Activated effector memory CD4-positive, alpha-beta T cell treated with Interleukin-2 at 50 U/mL for 16 hours (primary cell): ENCODE measurements at places on chromosomes 5 and 9.

DNA sequence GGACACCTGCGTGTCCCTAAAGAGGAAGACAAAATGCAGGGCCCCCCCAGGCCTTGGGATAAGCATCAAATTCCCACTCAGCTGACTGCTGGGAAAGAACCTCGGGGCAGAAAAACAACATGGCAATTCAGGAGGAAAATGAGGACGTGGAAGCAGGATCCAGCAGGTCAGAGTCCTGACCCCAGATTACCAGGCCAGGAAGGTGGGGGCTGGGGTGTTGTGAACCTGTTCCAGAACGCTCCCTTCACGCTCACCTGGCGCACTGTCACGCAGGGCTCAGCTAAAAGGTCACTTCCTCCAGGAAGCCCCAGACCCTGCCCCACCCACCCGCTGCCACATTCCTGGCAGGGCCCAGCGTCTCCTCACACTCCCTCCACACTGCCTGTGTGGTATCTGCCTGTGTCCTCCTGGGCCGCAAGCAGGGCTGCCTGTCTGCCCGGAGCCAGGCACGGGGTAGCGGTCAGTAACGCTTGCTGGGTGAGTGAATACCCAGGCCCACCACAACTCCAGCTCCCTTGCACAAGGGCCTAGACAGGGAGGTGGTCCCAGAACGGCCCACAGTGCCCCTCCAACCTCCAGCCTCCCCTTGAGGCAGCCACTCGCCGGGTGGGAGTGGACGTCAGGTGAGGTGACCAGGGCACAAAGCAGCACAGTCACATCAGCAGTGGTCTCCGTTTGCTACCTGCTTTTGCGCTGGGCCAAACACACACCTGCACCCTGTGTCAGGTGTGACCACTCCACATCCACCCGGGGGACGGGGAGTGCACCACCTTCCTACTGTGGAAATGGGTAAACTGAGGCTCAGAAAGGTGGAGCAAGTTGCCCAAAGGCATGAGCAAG is 18.1 kb downstream of the VAV2 start:
- no peak for DNase-seq

DNA sequence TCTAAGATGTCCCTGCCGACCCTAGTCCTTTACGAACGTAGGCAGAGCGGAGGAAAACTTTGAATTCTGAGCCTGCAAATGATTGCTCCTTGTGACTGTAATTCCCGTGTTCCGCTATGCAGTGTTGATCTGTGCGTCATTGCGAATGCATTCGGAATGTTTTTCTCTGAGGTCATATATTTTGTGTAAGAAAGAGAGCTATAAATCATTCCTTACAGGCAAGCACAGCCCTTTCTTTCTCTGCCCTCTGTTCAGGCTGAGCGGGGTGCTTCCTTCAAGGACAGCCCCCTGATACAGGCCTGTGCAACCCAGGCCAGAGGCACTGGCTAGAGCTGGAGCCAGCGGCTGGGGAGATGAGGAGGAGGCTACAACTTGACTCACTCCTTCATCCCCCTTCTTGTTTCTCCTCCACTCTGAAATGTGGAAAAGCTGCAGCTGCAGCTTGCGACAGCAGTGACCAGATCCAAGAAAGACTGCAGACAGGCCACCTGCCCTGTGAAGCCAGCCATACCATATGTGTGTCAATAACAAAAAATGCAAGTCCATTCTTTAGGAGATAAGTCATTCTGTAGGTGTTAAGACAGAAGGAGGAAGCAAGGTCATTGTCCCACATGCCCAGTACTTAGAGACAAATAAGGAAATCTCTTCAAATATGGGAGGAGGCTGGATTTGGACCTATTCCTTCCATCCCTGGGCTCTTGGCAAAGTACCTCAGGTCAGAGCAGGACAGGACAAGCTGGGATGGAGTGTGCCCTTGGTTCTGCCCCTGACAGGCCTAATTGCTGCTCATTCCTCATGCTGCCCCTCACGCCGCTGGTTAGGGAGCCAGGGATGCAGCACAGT is 345.7 kb upstream of the WWC1 start:
- DNase-seq: no peak

DNA sequence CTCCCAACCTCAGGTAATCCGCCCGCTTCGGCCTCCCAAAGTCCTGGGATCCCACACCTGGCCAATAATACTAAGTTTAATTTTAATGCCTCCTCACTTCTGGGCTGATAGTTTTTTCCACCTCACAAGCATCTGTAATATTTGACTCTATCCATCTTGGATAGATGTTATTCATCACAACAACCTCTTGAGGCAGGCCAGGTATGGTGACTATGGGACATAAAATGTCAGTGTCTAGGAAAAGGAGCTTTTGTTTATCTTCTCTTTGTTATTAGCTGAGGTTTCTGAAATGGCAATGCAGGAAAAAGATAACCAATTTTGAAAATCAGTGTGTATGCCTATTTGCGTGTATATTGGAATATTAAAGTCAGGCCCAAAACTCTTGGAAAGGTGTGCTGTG is 1.2 kb upstream of the CCDC69 start:
- no peak for DNase-seq

DNA sequence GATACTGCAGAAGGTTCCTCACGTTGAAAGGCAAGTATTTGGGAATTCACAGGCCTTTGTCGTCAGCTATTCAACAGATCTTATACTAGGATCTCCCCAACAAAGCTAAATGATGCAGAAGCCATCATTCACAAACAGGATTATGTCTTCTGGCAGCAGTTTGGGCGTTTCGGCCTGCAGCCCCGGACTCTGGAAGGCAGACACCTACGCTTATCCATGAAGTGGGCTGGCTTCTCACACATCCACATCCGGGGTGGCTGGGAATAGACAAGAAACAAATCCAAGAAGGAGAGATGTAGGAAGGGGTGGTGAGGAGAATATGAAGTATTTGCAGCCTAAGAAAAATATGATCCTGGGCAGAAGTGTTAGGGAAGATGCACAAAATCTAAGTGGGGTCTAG is 471.9 kb downstream of the AGTPBP1 start:
- no peak for DNase-seq

DNA sequence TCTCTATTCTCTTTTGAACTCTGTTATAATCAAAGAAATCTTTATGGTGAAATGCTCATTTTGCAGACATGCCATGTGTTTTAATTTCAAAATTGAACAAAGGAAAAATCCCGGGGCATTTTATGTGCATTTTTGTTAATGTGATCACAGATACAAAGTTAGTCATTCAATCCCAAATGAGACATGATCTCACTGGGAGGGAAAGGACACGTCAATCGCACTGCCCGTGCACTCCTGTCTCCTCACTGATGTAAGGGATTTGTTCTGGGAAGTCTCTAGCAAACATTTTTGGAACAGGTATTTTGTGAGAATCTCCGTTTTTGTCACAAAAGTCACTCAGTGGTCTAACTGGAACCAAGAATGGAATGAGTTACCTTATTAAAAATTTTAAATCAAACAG is 97.9 kb upstream of the RANBP6 start:
- no peak for DNase-seq

DNA sequence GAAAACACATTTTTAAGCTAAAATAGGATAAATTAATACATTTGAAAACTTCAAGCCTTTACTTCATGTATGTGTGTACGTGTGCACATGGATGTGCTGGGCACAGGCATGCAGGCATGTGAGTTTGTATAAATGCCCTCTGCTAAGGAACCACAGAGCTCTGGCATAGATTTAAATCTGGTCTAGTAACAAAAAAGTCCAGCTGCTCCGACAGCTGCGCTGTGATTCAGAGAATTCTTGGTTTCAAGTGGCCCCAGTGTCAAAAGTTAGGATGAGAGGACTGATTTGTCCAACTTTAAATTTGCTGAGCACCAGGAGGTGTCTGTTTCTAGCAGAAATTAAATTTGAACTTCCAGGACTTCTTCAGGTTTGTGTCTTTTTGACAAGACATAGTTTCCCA is 203.7 kb upstream of the TUT7 start:
- no peak for DNase-seq

DNA sequence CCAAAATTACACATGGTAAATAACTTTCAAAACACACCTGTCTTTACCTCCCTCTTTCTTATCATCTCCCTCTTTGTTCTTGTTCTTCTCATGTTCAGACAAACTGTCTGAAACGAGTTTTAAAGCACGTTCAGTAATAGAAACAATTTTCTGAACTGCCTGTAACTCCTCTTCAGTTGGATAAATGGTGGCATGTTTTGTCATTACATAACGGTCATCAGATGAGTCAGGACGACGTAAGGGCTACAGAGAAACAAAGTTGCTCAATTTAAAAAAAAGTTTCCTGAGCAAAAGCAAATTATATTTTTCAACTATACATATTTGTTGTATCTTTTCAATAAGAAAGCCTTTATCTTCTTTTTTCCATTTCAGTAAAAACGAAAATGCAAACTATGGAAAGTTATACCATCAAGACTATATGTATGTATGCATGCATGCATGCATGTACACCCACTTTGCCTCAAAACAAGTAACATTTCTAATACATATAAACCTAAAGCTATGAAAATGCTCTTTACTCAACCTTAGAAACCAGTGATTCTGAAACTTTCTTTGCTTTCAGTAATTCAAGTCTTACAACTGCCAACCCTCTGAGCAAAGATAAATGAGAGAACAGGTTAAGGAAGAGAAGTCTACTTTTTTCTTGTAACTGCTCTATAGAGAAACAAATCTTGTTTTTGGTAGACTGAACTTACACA is 56.0 kb downstream of the ZFR start:
- no peak for DNase-seq

DNA sequence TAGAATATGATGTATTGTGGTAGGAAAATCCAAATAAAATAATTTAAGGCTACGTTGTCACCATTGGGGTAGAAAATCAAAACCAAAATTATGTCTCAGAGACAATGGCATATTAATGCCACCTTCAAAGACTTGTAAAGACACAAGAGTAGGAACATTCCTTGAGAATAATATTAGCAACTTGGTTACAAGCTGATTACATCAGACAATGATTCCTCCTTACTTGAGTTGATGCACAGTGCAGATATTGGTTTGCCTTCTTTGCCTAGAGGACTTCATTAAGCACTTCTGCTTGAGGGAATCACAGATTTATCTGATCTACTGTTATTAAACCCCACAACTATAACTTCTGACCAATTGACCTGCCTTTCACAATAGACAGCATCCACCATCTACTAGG is 500.2 kb downstream of the CDH9 start:
- DNase-seq: no peak

- DNase-seq: no peak
These were observed 612.9 kb downstream of the BNC2 start for GRCh38 chr9:16257604-16258003.

DNA sequence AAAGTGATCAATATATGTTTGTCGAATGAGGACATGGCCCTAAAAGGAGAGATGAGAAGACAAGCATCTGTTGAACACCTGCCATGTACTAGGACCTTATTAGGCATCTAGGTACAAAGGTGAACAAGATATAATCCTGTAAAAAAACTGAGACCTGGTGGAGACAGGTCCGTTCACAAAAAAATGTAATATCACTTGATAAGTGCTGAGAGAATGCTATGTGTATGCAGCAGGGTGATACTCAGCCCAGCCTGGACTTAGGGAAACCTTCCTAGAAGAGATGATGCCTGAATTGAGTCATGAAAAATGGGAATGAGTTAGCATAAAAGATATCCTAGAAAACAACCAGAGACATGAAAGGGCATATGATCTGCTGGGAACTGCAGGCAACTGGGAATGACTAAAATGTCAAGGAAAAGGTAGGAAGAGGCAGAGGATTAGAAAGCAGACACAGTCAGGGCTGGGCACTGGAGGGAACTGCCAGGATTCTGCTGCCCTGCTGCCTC is 108.5 kb downstream of the ADRB2 start:
- DNase-seq: no peak
